ENCODE measurements at places on chromosomes 5 and 9.
A peak's percentile ranks its signal among the peaks of the same experiment; 100 is the strongest.

DNA sequence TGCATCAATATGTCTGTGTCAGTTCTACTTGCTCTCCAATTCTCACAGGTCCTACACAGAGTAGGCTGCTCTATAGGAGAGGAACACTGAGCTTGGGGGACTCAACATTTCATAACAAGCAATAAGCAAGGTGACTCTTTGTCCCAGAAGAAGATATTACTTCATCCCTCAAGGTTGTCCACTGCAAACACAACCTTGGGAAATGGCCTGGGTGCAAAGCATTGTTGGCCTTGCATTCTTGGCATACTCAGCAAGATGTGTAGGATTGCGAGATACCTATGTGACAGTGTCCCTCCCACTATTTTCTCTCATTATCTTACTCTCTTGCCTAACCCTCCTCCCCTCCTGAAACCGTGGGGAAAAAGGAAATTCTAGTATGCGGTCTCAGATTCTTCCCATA is 169.8 kb upstream of the FREM1 start:
- DNase-seq = no peak

DNA sequence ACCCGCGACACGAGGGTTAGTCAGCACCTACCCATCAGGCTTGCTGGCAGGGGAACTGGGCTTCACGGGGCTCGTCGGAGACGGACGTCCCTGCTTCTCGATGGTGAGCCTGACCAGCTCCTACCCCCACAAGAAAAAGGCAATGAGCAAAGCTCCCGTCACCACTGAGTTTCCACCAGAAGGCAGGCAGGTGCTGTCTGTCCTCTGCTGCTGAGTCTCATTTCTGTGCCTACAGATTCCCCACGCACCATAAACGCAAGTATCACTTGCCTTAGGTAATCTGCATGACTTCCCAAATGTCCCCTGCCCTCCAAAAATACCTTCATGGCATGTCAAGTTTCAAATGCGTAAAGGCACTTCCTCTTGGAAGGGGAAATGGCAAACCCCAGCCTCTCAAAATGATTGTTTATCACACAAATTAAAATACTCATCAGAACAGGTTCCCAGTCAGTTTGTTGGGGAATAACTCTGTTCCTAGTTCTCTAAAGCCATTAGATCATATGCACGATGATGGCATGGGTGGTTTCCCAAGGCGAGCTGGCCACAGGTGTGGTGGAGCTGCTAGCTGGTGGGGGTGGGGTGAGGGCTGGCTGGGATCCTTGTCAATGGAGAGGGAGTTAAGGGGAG is 85.0 kb downstream of the PRRT1B start:
- DNase-seq = peak; percentile 83

GRCh38 chr9:108056084-108056804 is 566.7 kb upstream of the KLF4 start:
- no peak for DNase-seq

- no peak for DNase-seq
Measured at GRCh38 chr5:80141681-80142080, 106.5 kb downstream of the THBS4 start.

GRCh38 chr5:150619359-150620230 is 20.9 kb upstream of the SYNPO start:
- DNase-seq = no peak

GRCh38 chr9:99472916-99473245 is 250.8 kb downstream of the SEC61B start:
- no peak for DNase-seq

DNA sequence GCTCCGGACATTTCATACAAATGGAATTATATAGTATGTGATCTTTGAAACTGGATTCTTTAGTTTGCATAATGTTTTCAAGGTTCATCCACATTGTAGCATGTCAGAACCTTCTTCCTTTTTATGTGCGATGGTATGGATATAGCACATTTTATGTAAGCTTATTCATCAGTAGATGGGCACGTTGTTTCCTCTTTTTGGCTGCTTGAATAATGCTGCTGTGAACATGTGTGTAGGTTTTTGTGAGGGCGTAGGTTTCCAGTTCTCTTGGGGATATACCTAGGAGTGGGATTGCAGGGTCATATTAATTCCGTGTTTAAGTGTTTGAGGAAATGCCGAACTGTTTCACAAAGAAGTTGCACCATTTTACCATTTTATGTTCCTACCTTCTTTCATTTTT is 187.8 kb downstream of the NR3C1 start:
- DNase-seq = no peak

GRCh38 chr9:68983008-68983411 is 30.9 kb downstream of the PRKACG start:
- no peak for DNase-seq

DNA sequence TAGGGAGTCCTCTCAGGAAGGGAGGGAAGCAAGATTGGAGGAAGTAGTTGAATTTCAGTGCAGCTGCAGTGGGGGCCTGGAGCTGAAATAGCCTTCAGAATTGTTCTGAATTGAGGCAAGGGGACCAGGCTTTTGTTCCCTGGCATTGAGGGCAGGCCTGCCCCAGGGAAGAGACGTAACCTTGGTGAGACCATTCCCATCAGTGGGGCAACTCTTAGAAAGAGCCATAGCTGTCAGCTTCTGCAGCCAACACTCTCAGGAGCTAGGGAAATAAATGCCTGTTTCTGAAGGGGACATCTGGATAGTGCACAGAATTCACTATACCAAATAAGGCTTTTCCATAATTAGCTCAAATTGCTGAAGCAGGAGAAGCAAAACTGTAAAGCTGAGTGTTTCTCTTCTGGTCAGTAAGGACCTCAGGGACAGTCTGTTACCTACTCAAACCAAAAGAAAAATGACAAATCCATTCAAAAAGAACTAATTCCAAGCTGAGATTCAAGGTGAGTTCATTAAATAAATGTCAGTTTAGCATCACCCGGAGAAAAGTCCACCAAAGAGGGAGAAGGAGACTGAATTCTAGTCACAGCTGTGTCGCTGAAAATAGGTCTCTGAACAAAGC is 44.0 kb downstream of the LYRM7 start:
- DNase-seq = no peak

DNA sequence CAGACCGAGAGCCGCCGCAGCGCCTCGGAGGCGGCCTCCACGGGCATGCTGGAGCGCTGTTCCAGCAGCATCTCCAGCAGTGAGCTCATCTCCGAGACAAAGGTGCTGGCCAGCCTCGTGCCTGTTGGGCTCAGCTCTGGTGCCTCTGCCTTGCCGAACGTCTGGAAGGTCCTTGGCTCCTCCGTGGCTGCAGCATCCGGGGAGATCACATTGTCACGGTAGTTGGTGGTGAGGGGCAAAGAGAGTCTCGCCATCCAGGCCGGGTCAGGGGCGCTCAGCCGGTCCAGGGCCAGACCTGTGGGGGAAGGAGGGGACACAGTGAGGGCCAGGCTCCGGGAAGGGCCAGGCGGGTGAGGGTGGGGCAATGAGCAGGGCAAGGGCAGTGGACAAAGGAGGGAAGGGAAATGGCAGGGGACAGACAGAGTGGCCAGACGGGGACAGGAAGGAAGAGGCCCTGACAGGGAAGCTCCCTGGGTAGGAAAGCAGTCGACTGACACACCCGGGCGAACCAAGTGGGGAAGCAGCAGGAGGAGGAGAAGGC is 12.4 kb downstream of the PCDH12 start:
- no peak for DNase-seq

- no peak for DNase-seq
Measured at GRCh38 chr9:21933281-21933680, 60.9 kb downstream of the CDKN2A start.

DNA sequence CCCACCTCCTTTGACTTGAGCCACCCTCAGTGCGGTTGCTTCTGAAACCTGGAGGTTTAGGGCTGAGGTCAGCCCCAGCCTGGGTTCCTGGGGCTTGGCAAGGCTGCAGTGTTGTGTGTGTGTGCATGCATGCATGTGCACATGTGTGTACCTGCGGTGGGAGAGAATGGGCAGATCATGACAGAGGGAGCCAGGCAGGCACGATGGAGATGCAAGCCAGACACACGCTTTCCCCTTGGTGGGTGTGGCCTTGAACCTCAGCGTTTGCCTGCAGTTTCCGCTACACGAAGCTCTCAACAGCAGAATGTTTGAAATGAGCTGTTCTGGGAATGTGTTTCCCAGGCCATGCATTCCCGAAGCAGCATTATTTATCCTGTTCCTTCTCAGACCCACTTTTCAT is 65.9 kb upstream of the RAPGEF1 start:
- no peak for DNase-seq

GRCh38 chr9:87602933-87603643 is 105.4 kb downstream of the DAPK1 start:
- no peak for DNase-seq

- DNase-seq = no peak
Measured at GRCh38 chr5:43227655-43228054, 35.6 kb downstream of the NIM1K start.

DNA sequence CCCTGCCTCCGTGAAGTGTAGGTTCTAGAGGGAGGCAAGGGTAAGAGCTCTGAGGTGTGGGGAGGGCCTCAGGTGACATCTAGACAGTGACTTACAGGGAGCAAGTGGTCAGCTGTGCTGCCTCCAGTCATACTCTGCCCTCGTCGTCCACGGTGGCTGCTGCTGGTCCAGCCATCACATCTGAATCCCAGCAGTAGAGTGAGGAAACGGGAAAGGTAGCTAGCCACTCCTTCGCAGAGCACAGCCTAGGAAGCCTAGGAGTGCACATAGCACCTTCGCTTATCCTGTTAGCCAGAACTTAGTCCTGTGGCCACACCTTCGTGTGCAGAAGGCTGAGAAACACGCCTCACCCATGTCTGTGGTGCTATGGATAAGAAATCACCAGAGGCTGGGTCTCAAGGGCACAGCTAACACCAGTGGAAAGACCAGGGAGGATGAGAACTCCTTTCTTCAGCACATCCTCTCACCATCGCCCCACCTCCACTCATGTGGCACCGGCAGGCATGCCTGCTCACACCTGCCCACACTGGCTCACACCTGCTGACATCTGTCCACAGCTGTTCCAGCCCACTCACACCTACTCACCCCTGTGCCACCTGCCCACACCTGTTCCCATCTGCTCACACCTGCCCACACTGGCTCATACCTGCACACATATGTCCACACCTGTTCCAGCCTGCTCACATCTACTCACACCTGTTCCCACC is 44.5 kb upstream of the SLC6A19 start:
- no peak for DNase-seq

DNA sequence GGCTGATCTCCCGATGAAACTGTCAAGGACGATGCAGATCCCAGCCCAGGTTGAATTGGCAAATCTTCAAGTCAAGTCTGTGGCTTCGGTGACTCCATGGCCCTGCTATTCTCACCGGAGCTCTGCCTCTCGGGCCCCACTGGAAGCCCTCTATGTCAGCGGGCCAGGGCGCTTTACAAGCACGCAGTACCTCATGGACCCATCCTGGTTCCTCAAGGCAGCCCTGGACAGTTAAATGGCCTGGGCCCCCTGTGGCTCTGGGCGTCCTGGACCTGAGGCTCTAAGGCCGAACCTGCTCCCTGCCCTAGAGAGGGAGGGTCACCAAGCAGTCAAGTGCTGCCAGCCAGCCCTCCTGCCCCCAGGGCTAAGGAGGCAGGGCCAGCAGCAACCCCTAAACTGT is 45.3 kb downstream of the STC2 start:
- no peak for DNase-seq

DNA sequence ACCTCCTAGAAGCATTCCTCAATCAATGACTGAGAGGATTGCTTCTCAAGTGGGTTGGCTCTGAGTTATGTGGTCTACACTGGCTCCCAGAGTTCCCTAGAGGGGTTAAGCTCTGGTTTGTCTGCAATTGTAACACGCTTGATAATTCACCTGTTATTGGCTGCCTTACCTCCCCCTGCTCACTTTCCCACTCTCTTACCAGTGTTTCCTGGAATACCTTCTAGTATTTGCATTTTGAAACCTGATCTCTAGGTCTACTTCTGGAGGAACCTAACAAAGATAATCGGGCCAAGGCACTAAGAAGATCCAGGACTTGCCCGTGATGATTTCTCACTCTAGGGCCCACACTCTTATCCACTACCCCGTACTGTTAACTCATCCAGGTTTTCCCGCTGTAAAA is 110.1 kb upstream of the MAP3K1 start:
- no peak for DNase-seq

- no peak for DNase-seq
Measured at GRCh38 chr5:156423597-156423996, 96.6 kb downstream of the SGCD start.

GRCh38 chr5:148466236-148466580 is 82.5 kb downstream of the FBXO38 start:
- no peak for DNase-seq

DNA sequence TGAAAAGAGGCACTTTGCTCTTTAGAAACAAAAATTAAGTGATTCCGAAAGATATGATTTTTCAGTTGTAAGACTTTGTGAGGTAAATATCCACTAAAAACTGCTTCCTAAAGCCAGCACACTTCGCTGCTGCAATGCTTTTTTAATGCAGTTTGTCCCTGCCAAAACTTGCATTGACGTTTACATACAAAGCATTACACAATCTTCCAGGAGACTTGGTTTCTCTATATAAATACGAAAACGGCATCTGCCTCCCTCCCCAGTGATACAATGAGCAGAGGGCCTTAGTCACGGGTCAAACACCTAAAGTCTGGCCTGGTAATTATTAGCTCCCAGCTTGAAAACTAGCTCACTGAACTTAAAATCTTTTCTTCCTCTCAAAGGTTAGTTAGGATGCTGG is 170.7 kb downstream of the TSSK1B start:
- DNase-seq = no peak

DNA sequence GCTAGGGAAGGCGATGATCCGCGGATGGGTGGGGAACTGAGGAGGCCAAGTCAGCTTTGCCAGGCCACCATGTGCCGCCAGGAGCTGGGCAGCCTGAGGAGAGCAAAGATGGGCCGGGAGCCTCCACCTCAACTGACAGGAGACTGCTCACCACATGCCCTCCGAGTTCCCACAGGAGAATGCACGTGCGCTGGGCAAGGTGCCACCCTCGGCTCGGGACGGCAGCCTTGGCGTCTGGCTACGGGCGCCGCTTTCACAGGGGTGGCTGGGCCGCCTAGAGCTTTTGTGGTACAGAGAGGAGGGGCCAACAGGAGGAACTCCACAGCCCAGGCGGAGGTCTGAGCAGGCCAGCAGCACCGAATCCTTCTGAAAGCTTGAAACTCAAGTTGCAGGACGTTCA is 5.3 kb upstream of the TBC1D9B start:
- DNase-seq = no peak

DNA sequence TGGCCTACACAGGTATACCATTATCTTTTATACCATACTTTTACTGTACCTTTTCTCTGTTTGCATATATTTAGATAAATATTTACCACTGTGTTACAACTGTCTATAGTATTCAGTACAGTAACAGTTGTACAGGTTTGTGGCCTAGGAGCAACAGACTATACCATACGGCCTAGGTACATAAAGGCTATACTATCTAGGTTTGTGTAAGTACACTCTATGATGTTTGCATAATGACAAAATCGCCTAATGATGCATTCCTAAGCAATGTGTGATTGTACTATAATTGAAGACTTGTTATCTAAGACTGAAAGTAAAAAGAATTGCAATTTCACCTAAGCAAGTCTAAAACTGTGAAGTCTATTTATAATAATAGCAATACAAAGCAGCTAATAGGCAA is 3.9 kb downstream of the C9orf72 start:
- DNase-seq = no peak

DNA sequence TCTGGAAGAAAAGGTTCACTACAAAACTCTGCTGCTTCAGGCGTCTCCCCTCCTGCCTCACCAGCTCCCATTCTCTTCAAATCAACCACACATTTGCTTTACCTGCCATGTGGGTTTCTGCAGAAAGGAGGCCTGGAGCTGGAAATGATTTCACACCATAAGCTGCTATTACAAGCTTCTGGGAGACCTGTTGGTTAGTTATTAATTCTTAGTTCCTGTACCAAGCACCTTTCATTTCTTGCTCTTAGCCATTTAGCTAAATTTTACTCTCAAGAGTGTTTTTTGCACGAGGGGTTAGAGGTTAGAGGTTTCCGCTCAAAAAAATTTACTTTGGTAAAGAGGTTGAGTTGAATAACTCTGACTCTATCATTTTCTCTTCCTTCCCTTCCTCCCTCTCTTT is 70.3 kb downstream of the MAP1B start:
- no peak for DNase-seq

Data from B cell (primary cell).